BJ (cell line): ENCODE measurements at places on chromosomes 12 and 14.

- DNase-seq, result no peak
These were observed 135.7 kb upstream of the SLC16A7 start for GRCh38 chr12:59459966-59460660.

GRCh38 chr12:117063162-117063911 is 35.9 kb downstream of the TESC start:
- DNase-seq, result no peak

- DNase-seq, result no peak
These were observed 125.0 kb upstream of the MYF6 start for GRCh38 chr12:80582431-80582830.

DNA sequence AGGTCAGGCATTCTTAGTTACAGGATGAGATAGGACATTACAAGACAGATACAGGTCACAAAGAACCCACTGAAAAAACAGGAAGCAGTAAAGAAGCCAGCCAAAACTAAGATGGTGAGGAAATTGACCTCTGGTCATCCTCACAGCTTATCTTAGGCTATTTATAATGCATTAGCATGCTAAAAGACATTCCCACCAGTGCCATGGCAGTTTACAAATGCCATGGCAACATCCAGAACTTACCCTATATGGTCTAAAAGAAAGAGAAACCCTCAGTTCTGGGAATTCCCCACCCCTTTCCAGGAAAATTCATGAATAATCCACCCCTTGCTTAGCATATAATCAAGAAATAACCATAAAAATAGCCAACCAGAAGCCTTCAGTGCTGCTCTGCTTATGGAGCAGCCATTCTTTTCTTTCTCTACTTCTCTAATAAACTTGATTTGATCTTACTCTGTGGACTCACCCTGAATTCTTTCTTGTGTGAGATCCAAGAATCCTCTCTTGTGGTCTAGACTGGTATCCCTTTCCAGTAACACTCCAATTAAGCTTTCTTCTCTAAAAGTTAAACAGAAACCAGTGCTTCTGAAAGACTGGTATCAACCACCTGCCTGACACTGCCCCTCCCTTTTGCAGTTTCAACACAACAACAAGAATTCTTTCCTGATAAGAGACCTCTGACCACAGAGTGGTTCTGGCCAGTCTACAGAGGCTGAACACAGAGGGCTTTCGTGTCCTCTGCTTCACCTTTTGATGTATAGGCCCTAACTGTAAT is 86.9 kb downstream of the BCAT1 start:
- no peak for DNase-seq

- DNase-seq, result no peak
These were observed 8.9 kb upstream of the RERG start for GRCh38 chr12:15230137-15230536.

DNA sequence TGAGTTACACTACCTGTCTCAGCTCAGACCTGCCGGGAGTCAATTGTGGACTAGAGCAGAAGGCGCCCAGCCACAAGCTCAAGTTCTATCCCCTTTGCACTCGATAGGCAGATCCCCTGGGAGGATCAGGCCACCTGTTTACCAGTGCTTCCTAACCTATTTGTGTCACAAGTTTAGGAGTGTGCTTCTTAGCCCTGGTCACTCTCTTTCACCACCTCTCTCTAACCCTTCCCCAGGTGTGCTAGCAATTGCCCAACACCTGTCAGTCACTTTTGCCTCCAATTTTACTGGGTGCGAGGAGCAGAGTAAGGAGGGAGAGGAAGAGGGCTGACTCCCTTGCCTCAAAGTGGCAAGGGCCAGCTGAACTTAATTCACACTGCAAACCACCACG is 745 bp upstream of the NAA30 start:
- DNase-seq, result no peak

DNA sequence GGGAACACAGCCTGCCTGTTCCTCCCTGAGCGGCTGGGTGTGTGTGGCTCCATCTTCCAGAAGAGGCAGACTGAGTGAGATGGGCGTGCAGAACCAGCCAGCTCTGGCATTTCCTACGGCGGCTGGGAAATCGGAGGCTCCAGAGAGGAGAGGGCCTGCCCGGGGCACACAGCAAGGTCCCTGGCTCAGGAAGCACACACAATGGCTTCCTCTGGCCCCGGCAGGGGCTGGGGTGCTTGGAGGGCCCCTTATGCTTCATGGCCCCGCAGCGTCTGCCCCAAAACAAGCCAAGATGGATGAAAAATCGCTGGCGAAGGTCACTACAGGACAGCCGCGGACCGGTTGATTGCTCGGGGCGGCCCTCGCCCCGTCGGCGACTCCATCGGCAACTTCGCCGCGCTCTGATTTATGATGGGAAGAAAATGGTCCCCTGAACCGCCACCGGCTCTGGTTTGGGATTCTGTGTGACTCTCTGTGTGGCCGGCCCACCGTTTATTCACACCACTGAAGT is 191.5 kb upstream of the C14orf180 start:
- DNase-seq, result no peak

DNA sequence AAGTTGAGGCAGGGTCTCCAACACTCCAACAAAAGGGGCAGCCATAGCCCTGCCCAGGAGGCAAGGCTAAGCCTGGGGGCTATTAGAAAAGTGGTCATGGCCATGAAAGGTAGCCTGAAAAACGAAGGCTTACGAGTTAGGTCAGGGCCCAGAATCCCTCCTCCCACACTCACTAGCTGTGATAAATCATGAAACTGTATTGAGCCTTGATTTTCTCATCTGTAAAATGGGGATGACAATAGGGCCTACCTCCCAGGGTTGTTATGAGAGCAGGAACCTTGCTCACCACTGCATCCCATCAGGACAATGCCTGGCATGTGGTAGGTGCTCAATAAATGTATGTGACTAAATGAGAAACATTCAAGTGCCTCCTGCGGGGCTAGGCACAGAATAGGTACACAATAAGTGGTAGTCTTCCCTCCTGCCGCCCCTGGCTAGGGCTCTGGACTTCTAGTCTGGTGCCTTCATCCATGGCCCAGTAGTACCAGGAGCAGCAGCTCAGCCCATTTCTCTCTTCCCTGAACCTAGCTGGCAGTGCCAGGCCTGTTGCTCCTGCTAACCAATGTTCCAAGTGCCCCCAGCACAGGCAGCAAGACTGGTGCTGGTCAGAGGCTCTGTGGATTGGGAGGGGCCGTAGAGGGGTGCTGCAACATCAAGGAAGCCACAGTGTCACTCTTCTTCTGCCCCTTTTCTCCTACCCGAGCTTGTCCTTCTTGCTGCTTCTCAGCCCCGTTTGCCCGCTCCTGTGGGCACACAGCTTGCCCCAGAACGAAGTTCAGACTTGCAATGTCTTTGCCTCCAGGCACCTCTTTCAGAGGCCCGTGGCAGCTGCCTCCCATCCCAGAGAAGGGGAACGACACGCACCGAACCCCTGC is 7.8 kb downstream of the PGF start:
- no peak for DNase-seq

DNA sequence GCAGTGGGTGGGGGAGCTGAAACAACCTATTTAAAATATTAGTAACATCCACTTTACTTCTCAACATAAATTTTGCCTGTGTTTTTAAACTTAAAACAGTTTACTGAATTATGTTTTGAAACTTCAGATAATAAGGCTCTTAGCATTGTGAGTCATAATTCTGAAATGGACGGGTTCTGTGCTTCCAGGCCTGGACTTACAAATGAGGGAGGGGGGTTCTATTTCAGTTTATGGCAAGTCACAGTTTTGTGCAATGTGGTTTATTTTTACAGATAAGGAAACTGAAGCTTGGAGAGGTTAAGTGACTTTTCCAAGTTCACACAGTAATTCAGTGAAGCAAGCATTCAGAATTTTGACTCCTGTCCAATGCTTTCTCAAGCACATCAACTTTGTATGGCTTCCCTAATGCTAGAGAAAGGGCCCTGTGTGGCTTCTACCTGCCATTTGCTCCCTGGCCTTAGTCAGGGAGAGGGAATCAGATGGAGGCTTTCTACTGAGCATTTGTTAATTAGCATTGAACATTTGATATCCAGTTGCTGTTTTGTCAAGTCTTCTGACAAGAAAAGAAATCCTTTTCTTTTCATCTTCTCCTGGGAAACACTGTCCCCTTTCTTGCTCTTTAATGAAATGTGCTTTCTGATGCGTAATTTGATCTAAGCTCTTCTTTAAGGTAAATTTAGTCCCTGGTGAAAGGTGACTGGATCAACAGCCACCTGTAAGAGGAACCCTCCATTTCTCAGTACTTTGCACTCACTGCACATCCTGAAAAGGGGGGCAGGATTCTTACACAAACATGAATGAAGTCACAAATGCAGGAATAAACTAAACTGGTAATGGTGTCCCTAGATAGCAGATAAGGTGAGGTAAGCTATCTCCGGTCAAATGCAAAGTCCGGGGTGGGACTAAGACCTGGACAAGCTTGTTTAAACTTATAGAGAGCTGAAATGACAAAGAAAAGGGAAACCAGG is 2.5 kb upstream of the SALL2 start:
- no peak for DNase-seq

DNA sequence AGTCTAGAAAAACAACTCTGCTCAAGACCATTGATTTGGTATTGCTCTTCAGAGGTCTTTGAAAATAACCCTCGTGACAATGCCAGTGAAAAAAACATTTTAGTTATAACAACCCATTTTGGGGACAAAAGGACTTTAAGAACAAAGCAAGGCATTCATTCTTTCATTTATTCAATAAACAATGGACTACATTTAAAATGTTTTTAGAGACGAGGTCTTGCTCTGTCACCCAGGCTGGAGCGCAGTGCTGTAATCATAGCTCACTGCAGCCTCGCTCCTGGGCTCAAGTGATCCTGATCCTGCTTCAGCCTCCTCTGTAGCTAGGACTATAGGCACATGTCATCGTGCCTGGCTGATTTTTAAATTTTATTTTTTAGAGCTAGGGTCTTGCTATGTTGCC is 7.7 kb upstream of the KICS2 start:
- DNase-seq, result no peak

GRCh38 chr14:72576258-72576657 is 317.6 kb downstream of the DPF3 start:
- DNase-seq, result no peak

DNA sequence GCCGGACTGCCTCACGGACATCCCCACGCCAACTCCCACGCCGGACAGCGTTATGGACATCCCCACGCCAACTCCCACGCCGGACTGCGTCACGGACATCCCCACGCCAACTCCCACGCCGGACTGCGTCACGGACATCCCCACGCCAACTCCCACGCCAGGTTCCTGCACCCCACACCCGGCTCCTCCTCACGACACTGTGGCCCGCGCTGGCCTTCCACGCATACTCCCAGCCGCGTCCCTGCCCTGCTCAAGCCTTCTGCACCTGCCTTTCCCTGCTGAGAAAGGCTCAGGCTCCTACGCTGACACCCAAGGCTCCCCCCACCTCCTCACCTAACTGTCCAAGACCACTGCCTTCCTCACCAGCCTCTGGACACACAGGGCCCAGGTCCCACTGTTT is 9.7 kb downstream of the CACNA2D4 start:
- no peak for DNase-seq

DNA sequence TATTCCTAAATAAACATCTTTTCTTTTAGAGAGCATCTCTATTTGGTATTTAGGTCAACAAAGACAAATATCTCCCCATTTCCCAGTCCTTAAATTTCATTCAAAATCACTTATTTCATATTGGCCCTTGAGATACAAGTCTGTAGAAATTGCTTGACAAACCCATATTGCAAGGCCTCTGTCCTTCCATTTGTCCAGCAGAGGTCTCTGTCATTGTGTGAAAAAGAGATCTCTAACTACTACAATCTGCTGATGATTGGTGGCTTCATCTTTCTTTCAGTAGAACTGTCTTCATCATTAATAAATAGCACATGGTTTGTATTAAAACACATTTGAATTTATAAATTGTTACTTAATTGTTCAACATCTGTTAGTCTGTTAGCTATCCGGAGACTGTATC is 252.6 kb downstream of the ACSS3 start:
- DNase-seq, result no peak

DNA sequence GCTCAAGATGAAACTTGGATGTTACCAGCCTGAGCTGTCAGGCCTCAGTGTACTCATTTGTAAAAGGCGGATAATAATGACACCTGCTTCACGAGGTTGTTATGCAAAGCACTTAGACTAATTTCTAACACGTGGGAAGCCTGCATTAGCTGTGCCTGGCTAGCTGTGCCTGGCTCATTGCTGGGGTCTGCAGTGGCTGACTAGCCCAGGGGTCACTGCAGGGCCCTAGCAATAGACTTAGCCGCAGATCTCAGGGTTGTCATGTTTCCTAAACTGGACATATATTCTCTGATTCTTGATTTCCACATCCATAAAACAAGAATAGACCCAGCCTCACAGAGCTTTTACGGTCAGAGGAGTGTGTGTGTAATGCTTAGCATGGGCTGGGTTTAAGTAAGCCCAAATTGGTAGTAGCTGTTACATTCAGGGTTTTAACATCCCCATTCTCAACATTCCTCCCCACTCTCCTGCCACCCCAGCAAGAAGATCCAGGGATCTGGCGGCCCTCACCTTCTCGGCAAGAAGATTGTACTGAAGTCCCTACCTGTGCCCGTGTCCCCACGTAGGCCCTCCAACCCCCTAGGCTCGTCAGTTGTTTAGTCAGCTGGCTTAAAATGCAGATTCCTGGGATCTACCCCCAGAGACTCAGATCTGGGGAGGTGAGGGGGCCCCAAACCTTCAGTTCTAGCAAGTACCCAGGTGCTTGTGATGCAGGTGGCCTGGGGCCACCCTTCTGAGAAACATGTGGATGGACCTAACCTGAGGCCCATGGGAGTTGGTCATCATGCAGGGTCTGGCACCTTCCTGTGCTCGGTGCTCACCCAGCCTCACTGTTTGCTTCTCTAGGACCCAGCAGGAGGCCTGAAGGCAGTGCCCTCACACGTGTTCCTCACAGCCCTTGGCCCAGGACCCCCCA is 8.6 kb downstream of the NR4A1 start:
- no peak for DNase-seq

DNA sequence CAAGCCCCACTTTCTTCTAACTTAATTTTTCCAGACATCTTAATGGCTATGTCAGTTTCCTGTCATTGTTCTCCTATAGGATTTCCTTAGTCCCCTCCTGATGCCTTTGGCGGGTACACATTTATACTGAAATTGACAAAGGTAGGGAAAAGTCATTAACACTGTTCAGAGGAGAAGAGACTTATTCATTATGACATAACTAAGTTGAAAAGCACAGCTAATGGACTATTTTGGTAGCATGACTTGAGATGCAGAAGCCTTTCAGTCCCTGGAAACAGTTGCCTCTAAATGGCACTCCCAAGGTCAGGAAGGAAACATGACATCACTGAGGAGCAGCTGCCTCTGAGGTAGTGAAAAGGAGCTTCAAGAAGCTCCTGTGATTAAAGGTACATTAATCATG is 317.5 kb upstream of the KITLG start:
- DNase-seq, result no peak

DNA sequence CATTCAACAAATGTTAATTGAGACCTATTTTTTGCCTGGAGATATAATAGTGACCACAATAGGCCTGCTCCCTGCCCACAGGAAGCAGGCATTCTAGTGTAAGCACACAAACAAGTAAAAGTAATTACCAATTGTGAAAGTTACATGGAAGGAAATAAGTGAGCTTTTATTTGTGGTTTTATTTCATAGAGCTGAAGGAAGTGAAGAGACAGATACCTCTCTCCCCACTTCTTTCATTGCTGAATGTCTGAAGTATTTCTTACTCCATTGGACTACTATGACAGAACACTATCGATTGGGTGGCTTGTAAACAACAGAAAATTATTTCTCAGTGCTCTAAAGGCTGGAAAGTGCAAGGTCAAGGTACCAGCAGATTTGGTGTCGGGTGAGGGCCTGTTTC is 183.5 kb downstream of the PRKCH start:
- DNase-seq, result no peak
